ENCODE measurements at places on chromosomes 4 and X.

GRCh38 chr4:22910200-22910599 is 217.5 kb downstream of the GBA3 start:
- DNase-seq: no peak

GRCh38 chrX:151099001-151099400 is 77.4 kb upstream of the GPR50 start:
- DNase-seq: no peak

DNA sequence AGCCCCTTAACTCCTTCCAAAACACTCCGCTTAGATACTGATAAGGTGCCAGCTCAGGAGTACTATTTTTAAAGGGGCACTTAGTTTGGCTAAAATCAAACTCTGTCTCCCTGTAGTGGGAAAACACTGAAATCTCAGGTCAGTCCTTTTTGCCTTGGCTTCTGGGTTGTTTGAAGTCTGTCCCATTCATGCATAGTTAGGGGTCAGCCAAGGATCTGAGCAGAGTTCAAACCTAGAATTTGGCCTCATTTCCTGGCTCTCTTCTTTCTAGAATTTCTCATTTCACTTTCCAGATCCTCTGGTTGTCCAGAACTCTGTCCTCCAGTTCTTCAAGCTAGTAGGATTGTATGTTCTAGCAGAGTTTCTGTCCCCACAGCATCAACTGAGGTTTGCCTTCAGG is 31.5 kb downstream of the NAT8L start:
- DNase-seq: no peak

DNA sequence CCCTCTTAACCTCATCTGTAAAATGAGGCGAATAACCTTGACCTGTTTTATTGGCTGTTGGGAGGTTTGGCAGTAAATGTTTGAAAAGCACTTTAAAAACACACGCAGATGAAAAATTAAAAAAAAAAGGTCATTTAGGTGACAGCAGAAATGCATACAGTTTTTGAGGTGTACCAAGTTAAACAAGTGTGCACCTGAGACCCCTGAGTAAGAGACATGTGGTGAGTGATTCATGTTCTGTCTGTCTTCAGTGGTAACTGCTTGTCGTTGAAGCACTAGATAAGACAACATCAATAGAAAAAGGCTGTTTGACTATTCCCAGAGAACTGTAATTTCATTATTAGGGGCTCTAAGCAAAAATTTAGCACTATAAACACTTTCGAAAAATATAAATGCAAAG is 608.4 kb upstream of the PITX2 start:
- DNase-seq: no peak

DNA sequence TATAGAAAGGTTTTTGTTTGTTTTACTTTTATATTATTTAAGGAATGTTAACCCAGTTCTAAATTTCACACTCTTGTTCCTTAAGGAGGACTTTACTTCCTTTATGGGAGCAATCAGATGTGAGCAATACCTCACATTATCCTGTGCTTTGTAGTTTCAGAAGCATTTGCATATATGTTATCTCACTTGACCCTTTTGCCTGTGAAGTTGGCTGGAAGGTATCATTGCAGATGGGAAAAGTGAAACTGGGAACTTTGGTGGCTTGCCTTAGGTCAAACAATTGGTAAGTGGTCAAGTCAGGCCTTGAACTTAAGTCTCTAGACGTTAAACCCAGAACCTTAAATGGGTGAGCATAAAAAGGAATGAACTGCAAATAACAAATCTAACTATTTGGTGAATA is 90.6 kb downstream of the AREG start:
- no peak for DNase-seq

DNA sequence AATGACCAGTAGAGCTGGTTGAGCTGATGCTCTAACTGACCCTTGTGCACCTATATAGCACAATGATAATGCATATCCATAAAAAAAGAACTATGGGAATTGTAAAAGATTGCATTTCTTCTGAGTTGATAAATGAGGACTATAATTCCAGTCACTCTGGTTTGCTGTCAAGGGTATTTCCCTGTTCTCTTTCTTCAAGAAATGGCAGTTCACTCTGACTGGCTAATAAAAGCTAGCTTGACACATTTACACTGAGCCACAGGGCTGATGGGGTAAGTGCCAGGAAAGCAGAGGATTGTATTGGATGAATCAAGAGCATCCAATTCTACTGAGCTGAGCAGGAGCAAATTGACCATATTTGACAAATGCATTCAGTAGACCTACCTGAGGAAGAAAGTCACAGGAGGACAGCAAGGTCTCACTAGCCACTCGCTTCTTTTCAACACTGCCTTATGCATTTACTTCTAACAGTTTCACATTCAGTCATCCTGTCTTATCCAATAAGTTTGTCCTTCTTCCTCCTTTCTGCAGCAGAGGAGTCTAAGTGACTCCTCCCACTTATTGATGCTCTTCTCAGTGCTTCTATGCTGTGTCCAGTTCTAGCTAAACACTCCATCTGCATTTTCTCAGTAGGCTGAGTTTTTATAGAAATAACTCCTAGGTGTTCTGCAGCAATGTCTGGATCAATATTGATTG is 43.0 kb downstream of the RBMX2 start:
- no peak for DNase-seq

DNA sequence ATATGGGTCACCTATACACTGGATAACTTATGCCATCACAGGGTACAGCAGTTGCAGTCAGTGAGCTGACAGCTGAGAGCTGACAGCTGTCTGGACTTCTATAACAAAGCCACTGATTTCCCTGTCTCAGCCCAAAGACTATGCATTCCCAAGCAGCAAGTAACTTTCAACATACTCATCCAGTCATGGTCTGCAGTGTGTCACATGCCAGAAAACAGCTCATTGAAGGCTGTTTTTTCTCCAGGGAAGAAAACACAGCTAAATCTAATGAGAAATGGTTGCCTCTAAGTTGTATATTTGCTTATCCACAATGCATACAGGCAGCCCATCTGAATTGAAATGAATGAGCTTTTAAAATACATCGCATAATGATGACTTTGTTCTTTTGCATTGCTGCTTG is 6.3 kb downstream of the KIAA1210 start:
- DNase-seq: no peak

DNA sequence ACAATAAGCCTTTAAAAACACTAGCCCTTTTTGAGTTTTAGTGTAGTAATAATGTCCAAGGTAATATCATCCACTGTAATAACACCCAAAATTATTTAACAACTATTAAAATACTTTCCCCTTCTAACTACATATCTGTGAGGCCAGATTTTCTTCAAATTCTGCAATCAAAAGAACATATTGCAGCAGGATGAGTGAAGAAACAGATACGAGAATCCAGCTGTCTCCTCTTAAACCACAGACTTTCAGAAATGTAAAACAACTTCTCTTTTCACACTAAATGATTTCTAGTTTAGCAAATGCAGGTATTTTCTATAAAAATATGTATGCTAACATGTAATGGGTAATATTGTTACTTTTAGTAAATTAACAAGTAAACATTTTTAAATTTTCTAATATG is 148.9 kb downstream of the PRDM5 start:
- DNase-seq: no peak

- DNase-seq: no peak
Measured at GRCh38 chr4:184416913-184417734, 57.2 kb downstream of the IRF2 start.

GRCh38 chr4:163598489-163598888 is 104.0 kb downstream of the TMA16 start:
- no peak for DNase-seq

- DNase-seq: no peak
Measured at GRCh38 chr4:5954056-5954760, 61.3 kb upstream of the CRMP1 start.

- DNase-seq: no peak
Measured at GRCh38 chr4:159434114-159434870, 331.4 kb downstream of the RAPGEF2 start.

- no peak for DNase-seq
Measured at GRCh38 chr4:82708982-82709381, 89.6 kb downstream of the SCD5 start.

DNA sequence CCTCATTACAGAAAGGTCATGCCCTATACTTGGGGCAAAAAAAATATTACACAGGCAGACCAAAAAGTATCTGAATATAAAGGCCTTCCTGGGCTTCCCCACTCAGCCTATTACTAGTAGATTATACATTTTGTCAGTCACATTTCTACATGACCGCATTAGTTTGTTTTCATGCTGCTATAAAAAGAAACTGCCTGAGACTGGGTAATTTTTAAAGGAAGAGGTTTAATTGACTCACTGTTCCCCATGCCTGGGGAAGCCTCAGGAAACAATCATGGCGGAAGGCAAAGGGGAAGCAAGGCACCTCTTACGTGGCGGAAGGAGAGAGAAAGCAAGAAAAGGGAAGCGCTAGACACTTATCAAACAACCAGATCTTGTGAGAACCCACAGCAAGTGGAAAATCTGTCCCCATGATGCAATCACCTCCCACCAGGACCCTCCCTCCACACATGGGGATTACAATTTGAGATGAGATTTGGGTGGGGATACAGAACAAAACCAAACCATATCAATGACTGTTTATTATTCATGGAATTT is 1312.0 kb downstream of the PCDH7 start:
- DNase-seq: no peak

DNA sequence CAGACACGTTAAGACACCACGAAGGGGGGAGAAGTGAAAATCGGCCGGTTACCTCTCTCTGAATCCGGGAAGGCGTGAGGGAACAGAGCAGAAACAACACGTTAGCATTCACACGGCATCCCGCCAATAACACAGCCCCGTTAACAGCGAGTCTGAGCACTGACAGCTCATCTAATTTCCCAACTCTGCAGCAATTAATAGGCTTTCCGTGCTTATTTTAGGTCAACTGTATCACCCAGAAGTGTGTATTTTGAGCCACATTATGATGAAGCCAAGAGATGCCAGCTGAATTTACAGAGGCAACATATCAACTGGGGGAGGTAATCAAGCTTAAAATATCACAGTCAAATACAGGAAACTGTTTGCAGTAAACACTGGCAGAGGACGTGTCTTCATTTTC is 92.6 kb downstream of the NSUN7 start:
- DNase-seq: no peak

- DNase-seq: no peak
Measured at GRCh38 chr4:146105464-146105863, 70.1 kb upstream of the LSM6 start.

DNA sequence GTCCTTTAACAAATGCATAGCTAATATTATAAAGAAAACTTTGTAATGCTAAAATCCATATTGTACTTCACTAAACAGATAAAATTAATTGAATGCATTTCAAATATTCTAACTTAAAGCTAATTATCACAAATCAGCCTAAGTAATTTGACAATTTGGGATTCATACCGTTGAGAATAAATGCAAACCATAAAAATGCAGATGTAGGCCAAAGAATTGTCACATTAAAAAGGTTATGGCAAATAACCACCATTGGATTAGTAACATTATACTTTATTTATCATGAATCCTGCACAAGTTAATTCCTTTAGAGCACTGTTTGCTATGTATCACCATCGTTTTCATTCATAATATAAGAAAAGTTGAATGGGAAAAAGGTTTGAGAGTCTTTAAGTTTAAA is 301.0 kb downstream of the LDB2 start:
- no peak for DNase-seq

GRCh38 chrX:133185938-133186337 is 32.2 kb downstream of the TFDP3 start:
- DNase-seq: no peak

GRCh38 chrX:24264383-24264782 is 49.5 kb downstream of the SUPT20HL2 start:
- no peak for DNase-seq
